T follicular helper cell (primary cell): ENCODE measurements at places on chromosomes 16 and 17.
A peak's percentile ranks its signal among the peaks of the same experiment; 100 is the strongest.

- no peak for DNase-seq
Measured at GRCh38 chr17:79985361-79985942, 50.2 kb downstream of the TBC1D16 start.

DNA sequence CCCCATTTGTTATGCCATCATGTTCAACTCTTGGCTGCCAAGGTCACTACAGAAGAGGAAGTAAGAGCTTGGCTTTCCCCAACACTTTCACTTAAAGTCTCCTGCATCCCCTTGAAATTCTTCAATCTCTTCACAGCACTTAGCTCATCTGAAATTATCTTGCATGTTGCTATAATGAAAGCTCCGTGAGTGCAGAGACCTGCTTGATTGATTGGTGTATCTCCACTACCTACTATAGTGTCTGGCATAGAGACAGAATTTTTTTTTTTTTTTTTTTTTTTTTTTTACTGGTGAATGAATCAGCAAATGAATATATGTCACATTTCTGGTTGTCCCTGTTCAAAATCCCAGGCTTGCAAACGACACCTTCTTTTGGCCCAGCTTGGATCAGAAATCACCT, 1.9 kb upstream of the SDR42E1 start:
- DNase-seq, result no peak

DNA sequence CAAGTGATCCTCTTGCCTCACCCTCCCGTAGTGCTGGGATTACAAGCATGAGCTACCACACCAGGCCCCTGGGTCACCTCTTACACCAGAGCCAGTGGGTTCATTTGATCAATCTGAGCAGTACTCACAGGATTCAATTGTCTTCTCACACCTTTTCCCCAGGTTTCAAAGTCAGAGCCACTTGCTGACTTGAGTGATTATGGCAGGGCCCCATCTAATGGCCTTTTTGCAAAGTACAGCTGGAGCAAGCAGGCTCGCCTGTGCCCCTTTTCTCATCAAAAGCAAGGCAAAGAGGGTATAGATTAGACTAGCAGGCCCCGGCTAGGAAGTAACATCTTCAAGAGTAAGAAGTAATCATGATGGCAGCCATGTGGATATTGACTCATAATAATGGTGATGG, 114.8 kb upstream of the NOL11 start:
- peak; percentile 19 for DNase-seq

DNA sequence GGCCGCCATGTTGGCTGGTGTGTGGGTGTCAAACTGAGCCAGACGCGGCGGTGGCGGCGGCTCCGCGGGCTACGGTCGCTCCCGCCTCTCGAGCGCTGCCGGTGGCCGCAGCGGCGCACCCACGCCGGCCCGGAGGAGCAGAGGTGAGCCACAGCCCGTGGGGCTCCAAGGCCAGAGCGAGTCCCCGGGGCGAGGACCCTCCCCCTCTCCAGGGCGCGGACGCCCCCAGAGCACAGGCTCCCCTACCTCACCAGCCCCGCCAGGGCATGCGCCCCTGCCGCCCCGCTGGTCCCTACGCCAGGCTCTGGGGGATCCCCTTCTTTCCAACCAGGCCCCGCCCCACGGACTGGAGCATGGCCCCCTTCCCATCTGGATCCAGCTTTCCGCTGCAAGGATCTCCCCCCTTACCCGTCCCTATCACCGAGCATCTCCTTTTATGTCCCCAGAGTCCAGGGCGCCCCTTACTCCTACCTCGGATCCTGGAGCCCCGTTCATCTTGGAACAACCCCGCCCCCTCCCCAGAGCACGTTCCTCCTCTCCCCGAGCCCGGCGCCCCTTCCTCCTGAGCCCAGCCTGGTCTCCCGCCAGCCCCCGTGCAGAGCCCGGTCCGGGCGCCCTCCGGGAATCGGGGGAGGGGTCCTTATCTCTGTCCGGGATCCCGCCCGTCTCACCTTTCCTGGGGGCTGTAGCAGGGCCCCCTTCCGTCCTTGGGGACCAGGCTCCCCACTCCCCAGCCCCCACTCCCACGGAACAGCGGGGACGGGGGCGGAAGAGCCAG, 412 bp downstream of the EPN2 start:
- peak; percentile 0 for DNase-seq

- no peak for DNase-seq
Measured at GRCh38 chr16:12092544-12092921, 116.0 kb downstream of the SNX29 start.

GRCh38 chr17:36921095-36921851, 16.0 kb upstream of the LHX1 start:
- DNase-seq, result no peak

DNA sequence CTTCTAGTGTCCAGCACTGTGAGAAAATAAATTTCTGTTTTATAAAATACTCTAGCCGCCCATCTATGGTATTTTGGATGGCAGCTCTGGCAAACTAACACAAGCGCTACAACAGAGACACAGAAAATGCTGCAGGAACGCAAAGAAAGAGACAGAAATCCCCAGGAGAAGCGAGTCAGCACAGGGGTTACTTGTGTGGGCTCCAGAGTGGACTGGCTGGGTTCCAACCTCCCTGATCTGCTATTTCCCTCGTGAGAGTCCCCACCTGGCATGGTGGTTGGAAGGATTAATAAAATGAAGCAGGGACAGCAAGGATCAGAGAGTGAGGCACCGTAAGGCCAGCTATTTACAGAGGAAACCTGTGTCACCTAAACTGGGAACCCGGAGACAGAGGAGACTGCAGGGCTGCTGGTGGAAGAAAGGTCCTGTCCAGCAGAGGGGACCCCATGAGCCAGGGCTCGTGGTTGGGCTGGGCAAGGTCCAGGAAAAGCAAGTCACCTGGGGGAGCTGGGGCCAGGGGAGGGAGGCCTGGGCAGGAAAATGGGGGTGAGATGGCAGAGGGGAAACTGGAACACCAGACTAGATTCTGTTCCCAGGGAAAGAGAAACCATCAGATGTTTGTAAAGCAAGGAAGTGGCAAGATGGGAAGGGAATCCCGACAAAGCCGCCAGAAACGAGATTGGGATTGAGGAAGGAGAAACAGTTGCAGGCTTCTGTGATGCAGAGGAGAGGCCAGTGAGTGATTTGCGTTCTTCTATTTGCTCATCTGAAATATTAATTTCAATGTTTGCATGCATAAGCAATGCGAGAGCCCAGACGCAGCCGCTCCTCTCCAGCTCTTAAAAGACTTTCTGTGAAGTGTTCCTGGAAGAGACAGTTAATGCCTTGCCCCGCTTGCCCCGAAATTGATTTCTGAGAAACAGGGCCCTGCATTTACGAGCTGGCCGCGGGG, 63.0 kb upstream of the TEKT3 start:
- DNase-seq, result no peak

GRCh38 chr16:80417706-80418271, 123.0 kb upstream of the DYNLRB2 start:
- DNase-seq, result no peak

DNA sequence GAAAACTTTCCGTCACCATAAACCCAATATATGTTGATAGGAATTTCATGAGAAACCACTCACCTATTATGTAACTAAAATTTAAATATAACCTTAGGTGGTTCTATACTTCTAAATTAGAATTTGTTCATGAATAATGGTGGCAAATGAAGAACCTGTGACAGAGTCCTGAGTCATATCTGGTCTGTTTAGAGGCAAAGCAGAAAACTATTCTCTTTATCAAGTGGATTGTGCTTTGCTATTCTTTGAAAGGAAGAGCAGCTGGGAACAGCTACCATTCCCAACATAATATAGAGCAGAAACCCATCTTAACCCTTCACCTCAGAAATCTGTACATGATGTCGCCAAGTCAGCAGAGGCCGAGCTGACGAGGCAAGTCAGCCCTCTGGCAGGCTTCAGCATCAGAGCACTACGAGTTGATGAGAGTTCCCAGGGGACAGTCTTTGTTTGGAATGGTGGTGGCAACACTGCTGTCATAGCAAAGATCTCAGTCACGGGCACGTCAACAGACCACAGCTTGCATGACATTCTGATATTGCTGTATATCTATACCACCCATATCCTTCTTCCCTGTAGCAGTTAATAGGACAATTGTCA, 631.9 kb upstream of the CA10 start:
- no peak for DNase-seq

GRCh38 chr16:76488065-76488417, 210.8 kb downstream of the CNTNAP4 start:
- DNase-seq, result no peak

GRCh38 chr16:63447121-63447520, 1410.9 kb upstream of the CDH8 start:
- no peak for DNase-seq

GRCh38 chr16:3095869-3096268, 3.2 kb downstream of the ZSCAN10 start:
- DNase-seq, result peak; percentile 33

- no peak for DNase-seq
Measured at GRCh38 chr17:30278032-30278431, 13.7 kb downstream of the BLMH start.

DNA sequence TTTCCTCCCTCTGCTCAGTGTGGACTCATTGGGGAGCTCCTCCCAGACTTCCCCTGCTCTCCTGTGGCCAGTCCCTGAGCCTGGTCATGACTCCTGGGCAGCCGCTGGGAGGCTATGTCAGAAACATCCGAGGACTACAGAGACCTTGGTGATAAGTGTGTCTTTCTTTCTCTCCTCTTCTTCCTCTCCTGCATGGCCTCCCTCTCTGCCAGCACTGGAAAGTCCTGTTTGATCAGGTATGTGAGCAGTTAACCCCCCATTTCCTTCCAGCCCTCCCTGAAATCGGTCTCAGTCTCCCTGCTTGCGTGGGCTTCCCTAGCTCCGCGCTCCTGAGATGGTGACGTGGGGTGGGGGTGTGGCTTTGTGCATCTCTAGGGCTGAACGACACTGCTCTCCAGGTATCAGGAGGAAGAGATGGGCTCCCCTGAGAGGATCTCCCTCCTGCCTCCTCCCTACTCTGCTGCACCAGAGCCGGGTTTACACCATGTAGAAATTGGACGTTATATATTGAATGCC, 2.1 kb downstream of the RHBDL3 start:
- DNase-seq, result no peak

- DNase-seq, result no peak
Measured at GRCh38 chr17:72631568-72631948, 460.9 kb downstream of the SLC39A11 start.

GRCh38 chr17:75773808-75774470, 8.9 kb upstream of the GALK1 start:
- DNase-seq, result no peak

DNA sequence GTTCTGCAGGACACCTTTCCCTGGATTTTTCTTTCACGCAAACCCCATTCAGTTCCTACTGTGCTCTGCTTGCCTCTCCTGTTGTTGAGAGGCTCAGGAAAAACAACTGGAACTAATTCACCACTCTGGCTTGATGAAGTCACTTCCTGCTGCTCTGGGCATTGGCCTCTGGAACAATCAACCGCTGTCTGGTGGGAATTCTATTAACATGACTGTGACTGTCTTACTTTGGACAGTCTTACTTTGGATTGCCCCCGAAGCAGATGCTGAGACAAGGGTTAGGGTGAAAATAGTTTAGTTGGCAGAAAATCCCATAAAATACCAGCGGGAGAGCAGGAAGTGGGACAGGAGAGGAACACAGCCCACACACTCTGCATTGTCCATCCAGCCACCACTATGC, 90.0 kb upstream of the HSBP1 start:
- DNase-seq, result no peak

DNA sequence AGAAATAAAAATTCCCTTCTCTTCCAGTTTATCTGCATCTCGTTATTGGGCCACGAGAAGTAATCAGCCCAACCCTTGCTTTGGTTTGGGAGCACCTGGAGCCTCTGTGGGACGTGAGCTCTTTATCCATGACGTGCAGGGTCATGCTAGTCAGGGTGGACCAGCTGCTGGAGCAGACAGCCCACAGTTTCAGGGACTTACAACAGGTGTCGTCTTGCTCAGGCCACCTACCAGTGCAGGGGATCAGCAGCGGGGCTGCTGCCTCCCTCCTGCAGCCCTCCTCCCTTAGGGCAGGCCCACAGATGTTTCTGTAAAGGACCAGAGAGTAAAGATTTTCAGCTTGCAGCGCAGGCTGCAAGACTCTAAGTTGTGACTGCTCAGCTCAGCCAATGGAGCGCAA, 16.9 kb downstream of the ADAD2 start:
- DNase-seq, result no peak
